ENCODE measurements at places on chromosomes 5 and 9.

DNA sequence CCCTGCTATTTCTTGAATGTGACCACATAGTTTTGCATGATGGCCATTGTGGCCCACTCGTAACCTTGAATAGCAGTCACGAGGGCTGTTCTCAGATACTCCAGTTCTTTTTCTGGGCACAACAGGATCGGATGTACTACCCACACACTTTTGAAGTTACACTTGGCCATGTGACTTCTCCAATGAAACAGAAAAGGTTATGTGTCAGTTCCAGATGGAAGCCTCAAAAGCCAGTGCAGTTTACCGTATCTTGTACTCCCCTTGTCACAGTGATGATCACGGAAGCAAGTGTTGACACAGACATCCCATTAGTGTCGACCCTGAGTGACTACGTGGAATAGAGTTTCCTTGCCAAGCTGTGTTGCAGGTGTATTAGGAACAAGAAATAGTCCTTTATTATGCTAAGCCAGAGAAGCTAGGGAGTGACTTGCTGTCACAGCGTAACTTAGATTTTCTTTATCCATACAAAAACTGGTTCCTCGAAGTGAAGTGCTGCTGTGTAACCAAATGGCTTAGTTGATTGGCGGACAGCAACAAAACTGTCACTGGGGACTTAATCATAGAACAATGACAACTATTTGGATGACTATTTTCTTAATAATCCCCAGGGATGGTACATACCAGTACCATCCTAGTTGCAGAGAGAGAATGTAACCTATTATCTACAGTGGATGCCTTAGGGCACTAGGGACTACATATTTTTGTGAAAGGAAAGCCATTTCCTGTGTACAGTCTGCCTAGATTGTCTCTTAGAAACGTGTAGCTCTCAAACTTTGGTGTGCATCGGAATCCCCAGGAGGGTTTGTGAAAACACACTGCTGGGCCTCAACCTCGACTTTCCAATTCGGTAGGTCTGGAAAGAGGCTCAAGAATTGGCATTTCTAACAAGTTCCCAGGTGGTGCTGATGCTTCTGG, 90.1 kb upstream of the DMRT1 start:
- peak; percentile 75 for DNase-seq

- peak; percentile 92 for DNase-seq
These were observed 9.0 kb downstream of the RGS14 start for GRCh38 chr5:177366528-177367322.

DNA sequence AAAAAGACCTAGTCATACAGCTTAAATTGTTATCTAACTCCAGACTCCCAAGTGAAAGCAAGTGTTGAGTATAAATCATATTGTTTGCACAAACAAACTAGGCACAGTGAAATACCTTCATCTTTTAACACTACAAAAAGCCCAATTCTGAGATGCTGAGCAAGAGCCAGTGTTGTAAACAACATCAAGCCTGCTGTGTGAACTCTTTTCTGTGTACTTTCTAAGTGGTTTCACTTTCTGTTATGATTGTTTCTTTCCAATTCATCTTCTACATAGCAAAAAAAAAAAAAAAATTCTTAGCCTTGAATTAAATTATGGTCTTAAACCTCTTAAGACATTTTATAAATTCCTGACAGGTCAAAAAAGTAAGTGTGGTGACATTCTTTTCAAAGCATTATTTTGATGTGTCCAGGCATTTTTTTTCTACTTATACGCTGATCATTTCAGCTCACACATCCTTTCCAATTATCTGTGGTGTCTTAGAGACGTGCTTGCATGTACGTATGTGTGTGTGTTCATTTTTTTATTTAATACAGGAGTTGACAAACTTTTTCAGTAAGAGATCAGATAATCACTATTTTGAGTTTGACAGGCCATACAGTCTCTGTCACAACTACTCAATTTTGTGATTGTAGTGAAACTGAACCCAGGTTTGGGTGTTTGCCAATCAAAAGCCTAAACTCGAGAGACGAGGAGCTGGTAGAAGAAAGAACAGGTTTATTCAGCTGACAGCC, 556.1 kb downstream of the CDH9 start:
- DNase-seq: no peak

DNA sequence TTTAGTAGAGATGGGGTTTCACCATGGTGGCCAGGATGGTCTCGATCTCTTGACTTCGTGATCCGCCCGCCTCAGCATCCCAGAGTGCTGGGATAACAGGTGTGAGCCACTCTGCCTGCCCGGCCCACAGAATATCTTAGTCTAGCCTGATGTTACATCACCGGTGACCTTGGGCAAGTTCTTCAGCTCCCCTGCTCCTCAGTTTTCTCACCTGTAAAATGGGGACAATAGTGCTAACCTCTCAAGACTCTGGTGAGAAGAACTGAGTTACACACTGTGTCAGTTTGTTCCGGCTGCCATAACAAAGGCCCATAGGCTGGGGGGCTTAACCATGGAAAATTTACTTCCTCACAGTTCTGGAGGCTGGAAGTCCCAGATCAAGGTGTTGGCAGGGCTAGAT, 12.5 kb upstream of the HABP4 start:
- no peak for DNase-seq

DNA sequence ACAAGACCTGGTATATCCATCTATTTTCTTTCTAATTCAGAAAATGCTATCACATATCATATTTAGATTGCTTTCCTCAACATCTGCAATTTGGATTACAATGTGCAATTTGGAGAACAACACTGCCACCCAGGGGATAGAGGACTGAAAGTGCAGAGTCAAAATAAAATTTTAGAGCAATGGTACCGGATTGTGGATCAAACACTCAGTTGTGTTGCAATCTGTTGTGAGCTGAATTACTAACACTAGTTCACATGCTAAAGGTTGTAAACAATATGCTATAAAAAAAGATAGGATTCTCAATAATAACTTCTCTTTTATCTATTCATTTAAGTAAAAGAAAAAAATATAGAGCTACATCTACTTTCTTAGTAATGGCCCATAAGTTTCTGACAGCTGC, 11.9 kb upstream of the SRFBP1 start:
- peak; percentile 75 for DNase-seq

DNA sequence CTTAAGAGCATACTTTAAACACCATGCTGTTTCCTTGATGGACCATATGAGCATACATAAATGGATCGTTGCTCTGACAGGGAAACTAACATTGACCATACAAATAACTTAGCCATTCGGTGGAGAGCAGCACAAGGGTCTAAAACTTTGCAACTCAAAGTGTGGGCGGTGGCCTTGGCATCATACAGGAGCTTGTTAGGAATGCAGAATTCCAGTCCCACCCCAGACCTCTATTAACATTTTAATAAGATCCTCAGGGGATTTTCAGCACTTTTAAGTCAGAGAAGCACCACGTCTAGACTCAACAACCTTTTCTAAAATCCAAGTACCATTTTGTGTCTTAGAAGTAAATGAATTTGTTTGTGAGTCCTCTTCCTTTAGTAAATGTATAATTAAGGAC, 260.9 kb downstream of the EBF1 start:
- no peak for DNase-seq

DNA sequence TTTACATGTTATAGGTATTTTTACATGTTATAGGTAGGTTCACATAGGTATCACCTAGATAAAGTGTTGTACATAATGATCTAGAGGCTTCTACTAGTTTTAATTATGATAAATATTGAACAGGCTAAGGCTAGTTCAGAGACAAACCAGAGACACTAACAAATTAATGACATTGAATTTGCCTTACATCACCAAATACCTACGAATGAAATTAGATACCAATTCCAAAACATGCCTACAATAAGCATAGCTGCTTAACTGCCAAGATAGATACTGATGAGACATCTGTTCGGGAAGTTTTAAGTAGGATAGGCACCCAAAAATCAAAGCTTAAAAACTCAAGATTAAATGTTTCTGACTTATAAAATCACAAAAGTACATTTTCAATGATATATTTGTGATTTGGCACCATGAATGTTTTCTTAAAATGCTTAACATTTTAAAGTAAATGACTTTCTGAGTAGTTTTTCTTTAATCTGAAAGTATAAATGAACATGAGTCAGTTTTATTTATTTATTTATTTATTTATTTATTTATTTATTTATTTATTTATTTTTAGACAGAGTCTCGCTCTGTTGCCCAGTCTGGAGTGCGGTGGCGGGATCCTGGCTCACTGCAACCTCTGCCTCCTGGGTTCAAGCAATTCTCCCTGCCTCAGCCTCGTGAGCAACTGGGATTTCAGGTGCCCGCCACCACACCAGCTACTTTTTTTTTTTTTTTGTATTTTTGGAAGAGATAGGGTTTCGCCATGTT, 703.1 kb upstream of the ARRDC3 start:
- no peak for DNase-seq

DNA sequence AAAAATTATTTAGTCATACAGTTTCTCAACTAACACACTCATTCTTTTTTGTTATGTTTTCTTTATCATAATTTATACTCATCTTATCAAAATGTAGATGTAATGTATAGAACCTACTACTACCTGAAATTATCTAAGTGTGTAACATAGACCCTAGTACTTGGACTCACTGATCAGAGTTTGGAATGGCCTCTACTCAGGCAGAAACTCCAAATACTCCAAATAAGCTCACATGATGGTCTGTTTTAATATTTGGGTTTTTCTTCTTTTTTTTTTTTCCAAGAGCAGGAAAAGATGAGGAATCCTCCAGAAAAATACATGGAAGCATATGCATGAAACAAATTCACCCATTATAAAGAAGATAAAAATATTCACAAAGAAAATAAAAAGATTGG, 126.3 kb downstream of the PDE4D start:
- no peak for DNase-seq

DNA sequence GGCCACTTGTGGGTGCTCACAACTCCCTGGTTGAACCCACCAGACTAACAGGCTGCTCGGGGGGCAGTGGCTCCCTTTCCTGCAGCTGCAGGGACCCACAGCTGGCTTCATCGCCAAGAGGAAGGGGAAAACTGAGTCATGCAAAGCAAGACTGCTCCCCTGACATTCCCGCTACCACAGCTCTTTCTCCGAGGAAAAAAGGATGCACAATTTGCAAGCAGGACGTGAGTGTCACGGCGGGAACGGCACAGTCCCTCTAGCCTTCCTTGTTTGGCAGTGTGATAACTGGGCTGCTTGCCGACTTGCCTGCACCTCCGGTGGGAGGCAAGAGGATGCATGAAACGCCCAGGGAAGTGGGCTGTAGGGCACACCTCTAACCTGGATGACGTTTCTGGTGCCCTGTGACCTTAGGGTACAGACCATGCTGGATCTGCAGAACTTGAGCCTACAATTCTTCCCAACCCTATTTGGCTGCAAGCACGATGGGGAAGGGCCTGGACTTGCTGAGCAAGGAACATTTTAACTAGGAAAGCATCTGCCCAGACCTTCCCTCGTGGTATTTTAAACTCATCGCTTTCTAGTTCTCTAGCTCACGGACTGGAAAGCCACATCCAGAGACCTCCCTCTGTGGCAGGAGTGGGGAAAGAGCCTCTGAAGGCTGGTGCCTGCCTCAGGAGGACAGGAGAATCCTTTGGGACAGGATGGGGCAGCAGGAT, 7.8 kb downstream of the SH3PXD2B start:
- DNase-seq: no peak

- DNase-seq: peak; percentile 64
These were observed 12.7 kb upstream of the DNAH5 start for GRCh38 chr5:13957032-13957645.

All from cardiac muscle cell (in vitro differentiated cells and primary cell).